ENCODE measurements at places on chromosomes 16 and 17. TPM values are rescaled to one million over a fixed set of nuclear protein-coding genes. Genes with fewer than 3 reads are reported as not detected.

The RNF157 gene
- 11.4 TPM for total RNA-seq

The MPV17L gene
- total RNA-seq: 1.3 TPM

The PPY gene
- not detected for total RNA-seq

The SLC5A10 gene
- total RNA-seq: 0.06 TPM

The TOX3 gene
- total RNA-seq: 0.04 TPM

The PRSS8 gene
- 11.6 TPM for total RNA-seq

The HBQ1 gene
- total RNA-seq: 3.7 TPM

The BHLHA9 gene
- 0.92 TPM for total RNA-seq

The HES7 gene
- total RNA-seq: 6.2 TPM

All from cardiac muscle cell (in vitro differentiated cells and primary cell).